ENCODE measurements at places on chromosomes 5 and 9.
A peak's percentile ranks its signal among the peaks of the same experiment; 100 is the strongest.

- DNase-seq: peak; percentile 82
These were observed 11.1 kb downstream of the REXO4 start for GRCh38 chr9:133406480-133407307.

GRCh38 chr5:146027751-146028150 lies 77.6 kb downstream of the PLAC8L1 start:
- no peak for DNase-seq

- DNase-seq: no peak
These were observed 35.5 kb downstream of the ADAM19 start for GRCh38 chr5:157540124-157540523.

DNA sequence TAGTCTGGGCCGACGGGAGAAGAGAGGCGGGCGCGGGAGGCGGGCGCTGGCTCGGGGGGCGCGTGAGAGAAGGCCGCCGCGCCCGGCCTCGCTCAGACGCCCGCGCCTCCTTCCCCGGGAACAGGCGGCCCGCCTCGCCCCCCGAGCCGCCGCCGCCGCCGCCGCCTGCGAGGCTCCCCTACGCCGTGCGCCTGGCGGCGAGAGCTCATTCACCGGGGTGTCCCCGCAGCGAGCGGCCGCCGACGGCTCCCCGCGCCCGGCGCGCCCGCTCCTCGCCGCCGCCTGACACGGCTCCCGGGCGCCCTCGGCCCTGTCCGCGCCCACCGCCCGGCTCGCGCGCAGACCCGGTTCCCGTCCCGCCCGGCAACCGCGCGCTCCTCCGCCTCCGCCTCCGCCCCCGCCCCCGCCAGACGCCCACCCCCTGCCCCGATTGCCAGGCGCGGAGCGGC lies at the start of gene GNAQ:
GNAQ (minus strand) TSS at position 368 of the 449 bp plus-strand sequence. CDS start 576 bp downstream, outside the sequence.
- DNase-seq: peak; percentile 58

- DNase-seq: no peak
These were observed 54.1 kb downstream of the FER start for GRCh38 chr5:108801776-108802175.

- no peak for DNase-seq
These were observed 376.9 kb downstream of the SEMA5A start for GRCh38 chr5:9168791-9169556.

- no peak for DNase-seq
These were observed 36.3 kb downstream of the CD180 start for GRCh38 chr5:67160272-67160671.

DNA sequence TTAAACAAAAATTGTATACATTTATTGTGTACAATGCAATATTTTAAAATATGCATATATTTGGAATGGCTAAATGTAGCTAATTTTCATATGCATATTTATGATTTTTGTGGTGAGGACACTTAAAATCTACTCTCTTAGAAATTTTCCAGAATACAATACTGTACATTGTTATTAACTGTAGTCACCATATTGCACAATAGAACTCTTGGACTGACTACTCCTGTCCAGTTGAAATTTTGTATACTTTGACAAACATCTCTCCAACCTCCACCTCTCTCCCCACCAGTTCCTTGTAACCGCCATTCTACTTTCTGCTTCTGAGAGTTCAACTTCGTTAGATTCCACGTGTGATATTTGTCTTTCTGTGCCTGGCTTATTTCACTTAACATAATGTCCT lies 49.2 kb upstream of the TAF11L2 start:
- no peak for DNase-seq

GRCh38 chr5:141363952-141364660 lies at the start of gene PCDHGA5:
Gene PCDHGA5, plus strand, starts transcription at chr5:141364162. Its CDS starts 169 bp downstream, at chr5:141364331.
- DNase-seq: no peak

- DNase-seq: no peak
These were observed 19.3 kb downstream of the RFK start for GRCh38 chr9:76374783-76375559.

- DNase-seq: no peak
These were observed 241.8 kb upstream of the KLF9 start for GRCh38 chr9:70656281-70656680.

DNA sequence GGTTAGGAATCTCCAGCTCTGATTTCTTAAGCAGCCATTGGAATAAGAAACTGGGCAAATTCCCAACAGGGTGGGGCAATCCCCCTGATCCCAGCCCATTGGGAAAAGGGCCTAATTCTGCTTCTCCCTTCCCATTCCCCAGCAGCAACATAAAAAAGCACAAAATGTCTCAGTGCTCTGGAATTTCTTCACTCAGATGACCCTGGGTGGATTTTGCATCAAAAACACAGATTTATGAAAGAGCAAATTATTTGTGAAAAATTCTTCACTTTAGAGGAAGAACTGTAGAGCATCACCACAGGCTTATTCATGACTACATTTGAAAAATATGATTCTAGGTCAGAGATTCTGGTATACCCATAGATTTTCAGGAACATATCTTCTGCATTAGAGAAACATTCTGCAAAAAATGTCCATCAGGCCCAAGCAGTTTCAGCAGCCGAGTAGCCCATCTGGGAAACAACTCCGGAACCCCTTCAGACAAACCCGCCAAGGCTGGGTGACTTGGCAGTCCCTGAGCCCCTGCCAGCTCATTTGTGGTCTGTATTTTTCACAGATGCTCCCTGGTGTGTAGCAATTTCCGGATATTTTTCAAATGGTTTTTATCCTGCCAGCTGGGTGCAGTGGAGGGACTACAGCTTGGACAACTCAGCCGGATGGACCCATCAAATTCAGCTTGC lies 102.1 kb upstream of the RANBP3L start:
- no peak for DNase-seq

DNA sequence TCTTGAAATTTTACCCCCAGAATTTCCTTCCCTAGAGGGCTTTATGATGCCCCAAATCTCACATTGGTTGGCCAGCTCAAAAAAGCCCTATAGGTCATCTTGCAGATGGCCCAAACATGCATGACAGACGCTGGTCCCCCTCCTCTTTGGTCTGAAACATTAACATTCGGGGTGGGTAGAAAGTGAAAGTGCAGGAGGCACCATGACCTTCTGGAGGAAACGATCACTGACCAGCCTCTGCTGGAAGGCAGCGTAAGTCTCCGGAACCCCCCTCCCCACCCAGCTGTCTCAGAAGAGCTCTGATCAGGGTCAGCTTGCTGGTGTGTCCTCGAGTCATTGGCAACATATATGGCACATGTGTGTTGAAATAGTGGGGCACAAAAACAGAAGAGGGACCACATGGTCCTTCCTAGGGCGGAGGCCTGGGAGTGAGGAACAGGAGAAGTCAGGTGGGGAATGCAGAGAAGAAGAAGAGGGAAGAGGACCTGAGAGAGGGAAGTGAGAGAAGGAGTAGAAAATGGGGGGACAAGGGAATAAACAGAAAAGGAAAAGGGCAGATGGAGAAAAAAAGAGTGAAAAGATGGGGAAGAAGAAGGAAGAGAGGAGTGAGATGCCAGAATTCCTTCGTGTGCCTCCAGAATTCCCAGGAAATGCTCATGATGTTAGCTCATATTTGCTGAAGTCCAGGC lies 46.2 kb downstream of the IL31RA start:
- DNase-seq: no peak

- DNase-seq: no peak
These were observed 133.7 kb downstream of the SLC28A3 start for GRCh38 chr9:84206801-84207370.

DNA sequence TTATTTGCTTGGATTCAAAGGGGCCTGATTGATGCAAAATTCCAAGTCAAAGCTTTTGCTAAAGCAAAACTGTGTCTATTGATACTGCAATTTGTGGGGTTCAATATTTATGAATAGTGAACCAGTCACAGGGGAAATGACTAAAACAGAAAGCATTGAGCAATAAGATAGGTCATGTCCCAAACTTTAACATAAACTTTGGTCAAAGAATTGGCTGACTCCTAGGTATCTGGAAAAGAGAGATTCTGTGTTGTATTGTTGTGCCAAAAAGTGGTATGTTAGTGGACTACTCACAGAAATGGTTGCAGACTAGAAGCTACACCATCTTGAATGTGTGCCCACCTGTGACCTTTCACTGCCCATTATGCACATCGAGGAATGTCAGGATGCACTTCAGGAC lies 585.5 kb upstream of the RGMB start:
- DNase-seq: no peak

DNA sequence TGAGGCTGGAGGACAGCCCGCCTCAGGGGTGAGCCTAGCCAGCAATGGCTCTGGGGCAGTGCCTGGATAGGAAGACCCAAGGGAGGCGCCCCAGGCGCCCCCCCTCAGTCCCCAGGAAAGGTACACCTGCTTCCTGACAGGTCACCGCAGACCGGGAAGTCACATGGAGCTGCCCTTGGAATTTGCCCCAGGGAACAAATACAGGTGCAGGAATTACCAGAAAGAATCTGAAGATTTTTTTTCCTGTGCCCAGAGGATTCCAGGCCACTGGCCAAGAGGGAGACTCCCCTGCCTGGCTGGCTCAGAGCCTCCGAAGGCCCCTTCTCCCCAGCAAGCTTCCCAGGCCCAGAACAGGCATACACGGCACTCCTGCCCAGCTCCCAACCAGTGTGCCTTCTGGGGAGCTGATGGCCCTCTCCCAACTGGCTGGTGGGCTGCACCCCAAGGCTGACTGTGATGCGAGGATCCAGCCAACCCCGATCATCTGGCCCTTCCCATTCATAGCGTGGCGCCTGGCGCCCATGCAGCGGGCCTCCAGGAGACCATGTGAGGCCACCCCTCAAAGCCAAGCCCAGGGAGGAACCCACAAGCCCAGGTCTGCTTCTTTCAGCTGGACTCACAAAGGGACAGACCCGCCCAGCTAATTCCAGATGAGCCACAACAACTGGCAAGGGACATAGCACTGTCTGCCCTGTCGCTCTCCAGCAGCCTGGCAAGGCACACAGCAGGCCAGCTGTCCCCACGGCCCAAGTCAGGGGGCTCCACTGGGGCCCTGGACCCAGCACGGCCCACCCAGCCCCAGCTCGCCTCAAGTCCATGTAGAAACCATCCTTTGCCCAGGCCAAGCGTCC lies 2.3 kb downstream of the TPRN start:
- no peak for DNase-seq

DNA sequence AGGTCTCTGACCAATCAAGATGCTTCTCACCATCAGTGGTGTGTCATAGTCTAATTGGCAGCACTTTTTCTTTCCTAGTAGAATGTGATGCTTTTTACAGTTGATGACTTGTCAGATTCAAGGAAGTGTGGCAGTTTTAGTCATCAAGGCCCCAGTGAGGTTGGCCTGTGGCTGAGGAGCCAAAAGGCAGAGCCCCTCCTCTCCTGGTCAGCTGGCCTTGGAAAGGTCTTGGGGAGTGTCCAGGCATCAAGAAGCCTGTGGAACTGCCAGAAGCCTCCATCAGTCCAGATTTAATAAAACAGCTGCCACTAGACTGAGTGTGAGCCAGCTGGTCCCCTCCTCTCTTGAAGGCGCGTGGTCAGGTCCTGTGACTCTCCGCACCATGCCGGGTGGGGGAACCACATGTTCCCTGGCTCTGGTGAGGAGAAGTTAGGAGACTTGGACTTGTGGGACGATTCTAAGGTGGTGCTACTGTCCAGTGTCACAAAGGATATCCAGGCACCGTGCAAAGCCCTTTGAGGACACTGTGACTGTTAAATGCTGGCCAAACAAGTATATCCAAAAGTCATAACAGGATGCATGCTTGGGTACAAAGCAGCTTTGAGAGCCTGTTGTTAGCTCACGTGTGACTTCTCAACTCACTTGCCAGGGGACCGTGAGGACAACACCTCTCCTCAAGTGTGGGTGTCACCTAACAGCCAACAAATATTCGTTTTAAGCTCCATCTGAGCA lies 6.1 kb upstream of the ANGPTL2 start:
- DNase-seq: no peak

- DNase-seq: no peak
These were observed 146.5 kb downstream of the PAM start for GRCh38 chr5:102901424-102902134.

DNA sequence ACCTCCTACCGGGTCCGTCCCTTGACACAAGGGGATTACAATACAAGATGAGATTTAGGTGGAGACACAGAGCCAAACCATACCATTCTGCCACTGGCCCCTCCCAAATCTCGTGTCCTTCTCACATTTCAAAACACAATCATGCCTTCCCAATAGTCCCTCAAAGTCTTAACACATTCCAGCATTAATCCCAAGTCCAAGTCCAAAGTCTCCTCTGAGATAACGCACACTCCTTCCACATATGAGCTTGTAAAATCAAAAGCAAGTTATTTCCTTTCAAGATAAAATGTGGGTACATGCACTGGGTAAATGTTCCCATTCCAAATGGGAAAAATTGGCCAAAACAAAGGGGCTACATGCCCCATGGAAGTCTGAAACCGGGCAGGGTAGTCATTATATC lies 463.9 kb upstream of the CDH9 start:
- DNase-seq: no peak
